A549 treated with Mapracorat at 1 μM for 4 hours (cell line): ENCODE measurements at places on chromosomes 16 and 17. TPM values are rescaled to one million over a fixed set of nuclear protein-coding genes. Genes with fewer than 3 reads are reported as not detected.

PMP22 gene
- total RNA-seq, result 200 to 236 TPM (median 223 TPM) in 5 replicates

LPO gene
- not detected in 5 replicates for total RNA-seq

CCDC200 gene
- not detected in 5 replicates for total RNA-seq

UMOD gene
- not detected in 5 replicates for total RNA-seq

KRTAP4-4 gene
- not detected in 5 replicates for total RNA-seq

FAHD1 gene
- 43.1 to 50.4 TPM (median 48.4 TPM) in 5 replicates for total RNA-seq

DRC3 gene
- 1.4 to 3.5 TPM (median 1.9 TPM) in 5 replicates for total RNA-seq

EMC6 gene
- total RNA-seq, result 102 to 161 TPM (median 154 TPM) in 5 replicates

LRRC37A gene
- total RNA-seq, result 0.79 to 1.1 TPM (median 0.91 TPM) in 5 replicates

HOXB4 gene
- 0.06 to 0.21 TPM (median 0.14 TPM) in 5 replicates for total RNA-seq
